Kidney (tissue), 22 donors: ENCODE measurements at places on chromosomes 2 and 18. TPM values are rescaled to one million over a fixed set of nuclear protein-coding genes. Genes with fewer than 3 reads are reported as not detected.

Gene CRYGD
- not detected for polyA plus RNA-seq

Gene COL5A2
- 3.6 TPM for polyA plus RNA-seq

GRCh38 chr2:119282996-119283511 lies 59.4 kb downstream of the STEAP3 start:
- H3K4me1 ChIP-seq = no peaks in the 10 kb centered on the region
- H3K4me3 ChIP-seq = no peak overlapping the region
- H3K27me3 ChIP-seq = no peaks in the 10 kb centered on the region
- DNase-seq = no peak
- no peaks in the 10 kb centered on the region for H3K36me3 ChIP-seq
- no peak overlapping the region for H3K27ac ChIP-seq

Gene C1QL2
- polyA plus RNA-seq = not detected

DNA sequence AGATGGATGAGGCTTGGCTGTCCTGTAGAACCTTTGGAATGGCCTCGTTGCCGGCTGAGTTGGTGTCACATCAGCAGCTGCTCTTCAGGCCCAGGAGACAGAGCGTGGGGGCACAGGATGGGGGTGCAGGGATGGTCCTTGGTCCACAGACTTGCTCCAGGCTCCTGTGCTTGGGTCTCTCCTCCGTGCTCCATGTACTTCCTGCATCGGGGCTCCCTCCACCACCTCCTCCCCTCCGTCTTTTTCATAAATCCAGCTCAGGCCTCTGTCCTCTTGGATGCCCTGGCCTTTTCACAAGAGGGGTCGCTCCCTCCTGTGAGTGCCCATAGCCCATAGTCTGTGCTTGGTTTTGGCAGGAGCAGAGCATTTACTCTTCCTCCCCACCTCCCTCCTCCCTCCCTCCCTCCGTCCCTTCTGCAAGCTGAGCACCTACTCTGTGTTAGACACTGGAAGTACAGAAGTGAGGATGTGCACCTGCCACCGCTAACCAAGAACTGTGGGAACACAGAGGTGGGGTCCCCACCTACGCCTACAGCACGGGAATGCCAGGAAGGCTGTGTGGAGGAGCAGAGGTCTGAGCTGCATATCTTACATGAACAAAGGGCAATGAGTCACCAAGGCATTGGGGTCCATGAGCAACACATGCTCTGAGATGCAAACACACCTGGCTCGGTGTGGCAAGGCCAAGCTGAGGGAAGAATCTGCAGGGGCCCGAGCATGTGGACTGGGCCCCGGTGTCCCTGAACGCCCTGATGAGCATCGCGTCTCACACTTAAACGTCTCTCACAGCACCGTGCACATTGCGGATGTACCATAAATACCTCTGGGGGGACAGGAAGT lies 458.7 kb upstream of the HS6ST1 start:
- H3K36me3 ChIP-seq = no peaks in the 10 kb centered on the region
- DNase-seq = no peak
- H3K27me3 ChIP-seq = no peaks in the 10 kb centered on the region

- no peak overlapping the region for H3K4me3 ChIP-seq
- DNase-seq = no peak
- H3K4me1 ChIP-seq = no peaks in the 10 kb centered on the region
- no peaks in the 10 kb centered on the region for H3K27me3 ChIP-seq
These were observed 8.4 kb upstream of the MYCN start for GRCh38 chr2:15931950-15932349.
